ENCODE measurements at places on chromosomes 13 and 19.

DNA sequence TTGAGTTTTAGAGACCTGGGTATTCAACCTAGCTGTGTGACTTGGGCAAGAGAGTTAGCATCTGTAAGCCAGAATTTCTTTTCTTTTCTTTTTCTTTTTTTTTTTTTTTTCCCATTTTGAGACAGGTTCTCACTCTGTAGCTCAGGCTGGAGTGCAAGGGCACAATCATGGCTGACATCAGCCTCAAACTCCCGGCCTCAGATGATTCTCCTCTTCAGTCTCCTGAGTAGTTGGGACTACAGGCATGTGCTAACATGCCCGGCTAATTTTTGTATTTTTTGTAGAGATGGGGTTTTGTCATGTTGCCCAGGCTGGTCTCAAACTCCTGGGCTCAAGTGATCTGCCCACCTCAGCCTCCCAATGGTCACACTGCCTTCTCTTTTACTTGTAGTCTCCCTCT lies 33.0 kb downstream of the ZMYM2 start:
- DNase-seq: no peak

GRCh38 chr13:109088624-109088917 lies 459.2 kb downstream of the MYO16 start:
- no peak for DNase-seq

DNA sequence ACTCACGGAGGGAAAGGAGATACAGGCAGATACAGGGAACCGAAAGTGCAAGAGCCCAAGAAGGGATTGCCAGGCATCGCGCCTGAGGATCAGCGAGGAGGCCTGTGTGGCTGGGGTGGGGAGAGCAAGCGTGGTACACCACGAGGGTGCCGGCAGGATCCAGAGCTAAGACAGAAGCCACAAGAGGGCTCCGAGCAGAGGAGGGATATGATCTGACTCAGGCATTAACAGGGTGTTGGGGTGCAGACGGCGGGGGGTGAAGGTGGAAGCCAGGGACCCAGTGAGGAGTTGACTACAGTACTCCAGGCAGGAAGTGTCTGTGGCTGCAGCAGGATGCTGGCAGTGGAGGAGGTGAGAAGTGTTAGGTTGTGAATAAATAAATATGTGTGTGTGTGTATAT lies 5.4 kb upstream of the PPP1R37 start:
- DNase-seq: peak; percentile 28

DNA sequence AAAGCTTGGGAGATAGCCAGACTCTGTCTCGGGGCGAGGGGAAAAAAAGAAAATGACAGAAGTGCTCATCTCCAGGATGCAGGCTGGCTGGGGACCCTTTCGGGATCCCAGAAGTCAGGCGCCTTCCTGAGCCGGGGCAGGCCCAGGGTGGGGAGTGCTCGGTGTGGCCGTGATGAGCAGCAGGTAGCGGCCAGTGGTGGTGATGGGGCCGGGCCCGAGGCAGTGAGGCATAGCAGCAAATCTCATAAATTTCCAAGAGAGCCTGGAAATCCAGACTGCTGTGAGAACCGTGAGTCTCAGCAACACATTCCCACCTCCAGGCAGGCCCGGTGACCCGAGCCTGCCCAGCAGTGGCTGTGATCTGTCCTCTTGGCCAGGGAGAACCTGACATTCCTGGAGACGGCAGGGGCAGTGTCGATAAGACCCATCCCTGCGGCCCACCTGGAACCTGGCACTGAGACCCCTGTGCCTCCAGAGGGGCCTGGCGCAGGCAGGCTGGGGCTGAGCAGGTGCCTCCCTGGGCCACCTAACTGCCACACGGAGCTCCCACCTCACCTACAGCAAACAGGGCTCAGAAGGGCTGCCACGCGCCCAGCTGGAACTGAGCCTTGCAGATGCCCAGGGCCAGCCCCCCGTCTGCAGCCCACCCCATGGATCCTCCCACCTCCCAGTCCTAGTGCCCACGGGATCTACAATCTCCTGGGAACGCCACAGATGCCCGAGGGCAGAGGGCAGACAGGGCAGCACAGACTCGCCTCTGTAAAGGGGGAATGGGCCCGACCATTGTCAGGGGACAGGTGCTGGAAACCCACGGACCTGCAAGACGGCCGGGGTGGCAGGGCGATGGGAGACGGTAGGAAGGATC lies 23.4 kb downstream of the IZUMO4 start:
- no peak for DNase-seq

- no peak for DNase-seq
These were observed 232.2 kb downstream of the DACH1 start for GRCh38 chr13:71634602-71635443.

- DNase-seq: no peak
These were observed 540.5 kb downstream of the PCDH9 start for GRCh38 chr13:66689628-66690027.

DNA sequence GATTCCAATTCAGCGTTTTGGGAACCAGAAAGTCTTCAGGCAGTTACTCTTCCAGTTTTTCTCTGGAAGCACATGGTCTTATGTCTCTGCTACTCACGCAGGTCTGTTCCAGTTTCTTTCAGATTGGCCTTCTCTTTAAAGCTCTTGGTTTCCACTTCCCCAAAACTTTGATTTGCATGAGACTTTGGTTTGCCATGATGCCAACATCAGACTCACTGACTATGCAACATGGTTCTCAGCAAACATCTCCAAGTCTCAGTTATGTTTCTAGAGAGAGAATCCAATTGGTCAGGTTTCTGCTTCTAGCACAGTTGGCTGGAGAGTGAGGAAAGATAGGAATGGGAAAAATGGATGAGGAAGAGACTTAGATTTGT lies 3.1 kb downstream of the AKAP11 start:
- DNase-seq: no peak

DNA sequence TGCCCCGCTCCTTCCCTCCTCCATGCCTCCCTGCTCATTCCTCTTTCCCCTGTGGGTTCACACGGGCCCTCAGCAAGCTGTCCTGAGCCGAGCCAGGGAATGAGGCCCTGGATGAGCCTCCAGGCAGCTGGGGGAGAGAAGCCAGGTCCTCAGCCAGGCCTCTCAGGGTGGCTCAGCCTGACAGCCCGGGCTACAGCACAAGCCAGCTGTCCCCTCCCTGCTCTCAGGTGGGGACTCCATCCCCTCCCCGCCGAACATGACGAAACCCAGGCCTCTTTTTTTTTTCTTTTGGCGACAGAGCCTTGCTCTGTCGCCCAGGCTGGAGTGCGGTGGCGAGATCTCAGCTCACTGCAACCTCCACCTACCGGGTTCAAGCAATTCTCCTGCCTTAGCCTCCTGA lies 40.0 kb upstream of the MATK start:
- no peak for DNase-seq

- DNase-seq: no peak
These were observed 12.4 kb downstream of the EPS8L1 start for GRCh38 chr19:55088021-55088451.

DNA sequence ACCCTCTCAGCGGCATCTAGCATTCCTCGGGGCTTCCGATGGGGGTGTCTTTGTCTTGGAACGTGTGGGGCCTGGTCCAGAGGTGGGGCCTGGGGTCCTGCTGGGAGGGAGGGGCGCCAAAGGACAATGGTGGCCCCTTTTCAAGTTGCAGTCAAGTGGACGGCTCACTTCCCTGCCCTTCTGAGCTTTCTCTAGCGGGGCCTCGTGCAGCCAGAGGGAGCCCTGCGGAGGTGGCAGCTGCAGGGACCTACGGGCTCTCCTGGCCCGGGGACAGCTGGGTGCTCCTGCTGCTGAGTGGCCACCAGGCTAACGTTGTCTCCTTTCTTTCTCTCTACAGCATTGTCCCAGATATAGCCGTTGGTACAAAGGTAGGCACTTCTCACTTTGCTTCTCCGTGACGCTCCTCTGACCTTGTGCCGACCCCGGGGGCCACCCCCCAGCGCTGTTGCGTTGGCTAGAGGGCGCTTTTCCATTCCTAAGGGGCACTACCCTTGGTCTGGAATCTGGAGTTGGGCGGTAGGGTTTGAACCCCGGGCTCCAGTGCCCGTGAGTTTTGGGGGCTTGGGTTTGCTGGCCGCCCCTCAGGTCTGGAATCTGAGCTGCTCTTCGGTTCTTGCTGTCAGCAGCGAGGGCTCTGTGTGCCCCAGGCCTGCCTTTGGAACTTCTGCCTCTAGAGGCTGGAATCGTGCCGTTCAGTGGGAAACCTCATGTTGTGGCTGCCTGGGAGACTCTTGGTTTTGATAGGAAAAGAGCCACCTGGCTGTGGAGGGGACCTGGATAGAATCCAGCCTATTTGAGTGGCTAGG lies 2.0 kb downstream of the PTBP1 start:
- no peak for DNase-seq

DNA sequence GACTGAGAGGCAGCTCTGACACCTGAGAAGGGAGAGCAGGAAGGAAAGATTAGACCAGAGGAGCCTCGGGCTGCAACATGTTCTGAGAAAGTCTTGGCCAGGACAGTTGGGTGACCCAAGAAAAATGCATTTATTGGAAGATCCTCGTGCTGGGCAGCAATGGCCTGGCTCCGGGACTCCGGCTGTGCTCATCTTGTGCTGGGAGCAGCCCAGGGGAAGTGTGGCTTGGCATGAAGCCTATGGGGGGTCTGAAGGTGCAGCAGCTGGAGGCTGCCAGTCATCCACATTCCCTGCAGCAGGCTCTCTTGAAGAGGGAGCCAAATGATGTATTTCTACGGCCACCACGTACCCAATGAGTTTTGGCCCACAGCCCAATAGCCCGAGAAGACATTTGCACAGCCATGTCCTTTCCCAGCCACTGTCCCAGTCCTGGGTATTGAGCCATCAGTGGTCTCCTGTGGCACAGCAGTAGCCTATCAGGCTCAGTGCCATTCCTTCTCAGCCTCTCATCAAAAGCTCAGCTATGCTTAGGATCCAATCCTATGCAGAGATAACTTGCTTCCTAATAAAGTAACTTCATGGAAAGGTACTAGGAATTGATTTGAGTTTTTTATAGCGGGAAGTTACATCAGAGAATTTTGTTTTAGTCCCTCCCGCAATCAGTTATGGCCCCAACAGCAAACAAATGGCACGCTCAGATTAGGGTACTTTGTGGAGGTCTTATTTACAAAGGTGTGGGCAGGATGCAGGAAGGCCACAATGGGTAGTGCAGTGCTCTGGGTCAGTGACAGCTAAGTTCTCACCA lies 76.0 kb upstream of the MEDAG start:
- DNase-seq: no peak

DNA sequence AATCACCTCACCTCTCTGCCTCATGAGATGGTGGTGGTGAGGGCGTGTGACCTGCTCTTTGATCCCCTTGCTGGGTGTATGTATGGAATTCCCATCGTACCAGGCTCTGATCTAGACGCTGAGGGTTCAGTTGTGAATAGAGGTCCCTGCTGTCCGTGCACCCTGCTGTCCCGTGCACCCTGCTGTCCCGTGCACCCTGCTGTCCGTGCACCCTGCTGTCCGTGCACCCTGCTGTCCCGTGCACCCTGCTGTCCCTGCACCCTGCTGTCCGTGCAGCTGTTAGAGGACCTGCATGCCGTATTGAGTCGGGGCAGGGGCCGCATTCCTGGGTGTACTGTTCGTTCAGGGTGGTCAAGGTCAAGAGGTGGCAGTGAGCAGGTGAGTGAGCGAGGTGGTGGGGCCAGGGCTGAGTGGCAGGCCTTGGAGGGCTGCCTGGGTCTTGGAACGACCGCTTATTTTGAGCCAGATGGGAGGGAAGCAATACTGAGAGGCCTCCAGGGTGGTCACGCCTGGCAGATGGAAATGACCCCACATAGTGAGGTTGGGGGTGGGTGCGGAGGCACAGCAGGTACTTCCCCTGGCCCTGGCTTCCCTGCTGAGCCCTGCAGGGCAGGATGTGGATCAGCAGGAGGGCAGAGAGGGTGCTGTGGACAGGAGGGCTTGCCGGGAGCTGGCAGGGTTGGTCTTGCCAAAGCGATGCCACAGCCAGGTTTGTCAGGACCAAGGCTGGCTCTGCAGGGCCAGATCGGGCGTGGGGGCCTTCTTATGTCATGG lies 4.6 kb upstream of the EPN1 start:
- no peak for DNase-seq

GRCh38 chr19:17953869-17954268 lies 13.0 kb upstream of the KCNN1 start:
- DNase-seq: no peak

DNA sequence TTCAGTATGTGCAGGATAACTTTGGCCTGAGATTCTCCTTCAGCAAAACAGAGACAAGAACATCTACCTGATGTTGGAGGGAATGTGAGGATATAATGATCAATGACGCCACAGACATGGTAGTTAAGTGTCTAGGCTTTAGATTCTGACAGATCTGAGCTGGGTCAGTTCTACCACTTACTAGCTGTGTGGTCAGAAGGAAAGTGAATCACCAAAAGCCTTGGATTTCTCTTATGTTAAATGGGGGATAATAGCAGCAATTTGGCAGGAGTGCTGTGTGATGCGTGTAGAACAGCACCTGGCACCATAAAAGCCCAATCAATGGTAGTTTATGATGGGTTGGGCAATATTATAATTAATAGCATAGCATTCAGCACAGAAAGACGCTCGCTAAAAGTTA lies 41.7 kb downstream of the RXFP2 start:
- DNase-seq: no peak

DNA sequence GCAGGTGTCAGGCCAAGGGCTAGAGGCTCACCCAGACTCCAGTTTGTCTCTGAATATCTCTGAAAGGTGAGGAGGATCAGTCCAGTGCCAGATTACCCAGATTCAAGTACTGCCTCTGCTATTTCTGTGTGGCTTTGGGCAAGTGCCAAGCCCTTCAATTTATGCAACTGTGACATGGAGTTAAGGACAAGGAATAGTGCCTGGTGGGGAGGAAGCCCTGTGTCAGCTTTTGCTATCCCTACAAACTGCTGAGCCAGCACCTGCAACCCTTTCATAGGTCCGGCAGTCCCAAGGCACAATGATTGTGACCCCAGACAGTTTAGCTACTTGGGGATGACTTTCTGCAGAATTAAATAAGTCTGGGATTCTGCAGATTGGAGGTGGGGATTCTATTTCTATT lies 123.0 kb downstream of the KL start:
- DNase-seq: no peak

- no peak for DNase-seq
These were observed 1.1 kb downstream of the MAB21L1 start for GRCh38 chr13:35475212-35475959.

DNA sequence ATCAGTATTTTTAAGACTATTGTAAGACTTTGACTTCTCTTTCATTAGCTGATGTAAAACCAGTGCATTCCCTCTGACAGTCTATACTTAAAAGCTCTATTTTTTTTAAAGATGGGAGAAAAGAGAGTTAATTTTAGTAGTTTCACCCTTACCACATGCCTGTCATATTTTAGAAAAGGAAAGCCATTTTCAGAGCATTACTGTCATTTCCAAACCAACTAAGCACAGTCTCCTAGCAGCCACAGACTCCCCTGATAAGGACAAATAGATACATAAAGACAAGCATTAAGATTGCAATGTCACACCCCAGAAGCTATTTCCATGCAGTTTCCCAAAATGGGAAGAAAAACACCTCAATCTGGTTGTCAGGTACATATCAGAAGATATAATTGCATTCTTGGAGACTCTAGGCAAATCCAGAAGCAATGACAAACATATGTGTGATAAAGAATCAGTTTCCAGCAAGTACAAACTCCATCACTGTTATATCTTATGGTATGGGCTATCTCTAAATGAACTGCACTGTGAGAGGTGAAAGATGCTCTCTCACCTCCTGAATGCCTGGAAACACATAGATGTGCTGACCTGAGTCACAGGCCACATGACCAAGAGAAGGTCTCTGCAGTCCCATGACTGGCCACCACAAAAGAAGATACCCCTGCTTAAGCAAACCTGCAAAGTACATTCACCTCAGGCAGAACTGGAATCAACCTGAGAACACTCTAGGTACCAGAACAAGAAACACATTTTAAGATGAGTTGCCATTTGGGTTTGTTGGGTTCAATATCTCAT lies 303.3 kb downstream of the POU4F1 start:
- DNase-seq: no peak

GRCh38 chr19:22600690-22601648 lies 33.2 kb upstream of the ZNF492 start:
- DNase-seq: no peak

GRCh38 chr13:105448811-105449210 lies 1086.7 kb downstream of the EFNB2 start:
- DNase-seq: no peak

Data from activated T-helper 9 cell treated with anti-CD3 and anti-CD28 coated beads, Interleukin-2, amount 50 U/mL, for 16 hours (primary cell).